ENCODE measurements at places on chromosomes 7 and 10. TPM values are rescaled to one million over a fixed set of nuclear protein-coding genes. Genes with fewer than 3 reads are reported as not detected.

Gene TUBGCP2
- 145 TPM for polyA plus RNA-seq

Gene ACTA2
- polyA plus RNA-seq, result 135 TPM

Gene FKBP6
- polyA plus RNA-seq, result not detected

Gene NUTM2E
- polyA plus RNA-seq, result not detected

Gene REEP3
- 9.3 TPM for polyA plus RNA-seq

Gene FAM20C
- polyA plus RNA-seq, result 7.5 TPM

Gene INSYN2A
- not detected for polyA plus RNA-seq

Gene SMIM30
- polyA plus RNA-seq, result 145 TPM

Gene GATA3
- 5.4 TPM for polyA plus RNA-seq

Gene PKD2L1
- not detected for polyA plus RNA-seq

Gene IGF2BP3
- not detected for polyA plus RNA-seq

Gene DGKI
- 0.71 TPM for polyA plus RNA-seq

Gene VIPR2
- 0.97 TPM for polyA plus RNA-seq

Gene PTN
- 3.6 TPM for polyA plus RNA-seq

Gene ITGA8
- 5.6 TPM for polyA plus RNA-seq

Gene GFRA1
- 2.1 TPM for polyA plus RNA-seq

Gene ZNF746
- 5.7 TPM for polyA plus RNA-seq

Gene GPR15LG
- polyA plus RNA-seq, result not detected

Gene NEUROG3
- polyA plus RNA-seq, result not detected

Gene DNAJC12
- 134 TPM for polyA plus RNA-seq

Gene SRRT
- polyA plus RNA-seq, result 226 TPM

Gene SLC13A1
- polyA plus RNA-seq, result not detected

Gene CDHR3
- polyA plus RNA-seq, result 2.9 TPM

Gene ANKRD30A
- not detected for polyA plus RNA-seq

Gene TMEM140
- polyA plus RNA-seq, result 18.3 TPM

Gene SUN3
- 1.0 TPM for polyA plus RNA-seq

Gene MORN4
- polyA plus RNA-seq, result 11.7 TPM

Gene CC2D2B
- polyA plus RNA-seq, result 0.29 TPM

Gene ADCYAP1R1
- polyA plus RNA-seq, result 1.8 TPM

Gene ITPRID1
- polyA plus RNA-seq, result not detected

Gene HOXA1
- 0.97 TPM for polyA plus RNA-seq

Gene GPRIN2
- polyA plus RNA-seq, result not detected

Gene CFAP70
- 4.2 TPM for polyA plus RNA-seq

Gene ZP3
- polyA plus RNA-seq, result 13.3 TPM

Gene CALHM1
- polyA plus RNA-seq, result not detected

Gene SEC31B
- polyA plus RNA-seq, result 2.8 TPM

Measured in adrenal gland (tissue), 19 donors.